Kidney glomerular epithelial cell (primary cell): ENCODE measurements at places on chromosomes 3 and 15.
A peak's percentile ranks its signal among the peaks of the same experiment; 100 is the strongest.

DNA sequence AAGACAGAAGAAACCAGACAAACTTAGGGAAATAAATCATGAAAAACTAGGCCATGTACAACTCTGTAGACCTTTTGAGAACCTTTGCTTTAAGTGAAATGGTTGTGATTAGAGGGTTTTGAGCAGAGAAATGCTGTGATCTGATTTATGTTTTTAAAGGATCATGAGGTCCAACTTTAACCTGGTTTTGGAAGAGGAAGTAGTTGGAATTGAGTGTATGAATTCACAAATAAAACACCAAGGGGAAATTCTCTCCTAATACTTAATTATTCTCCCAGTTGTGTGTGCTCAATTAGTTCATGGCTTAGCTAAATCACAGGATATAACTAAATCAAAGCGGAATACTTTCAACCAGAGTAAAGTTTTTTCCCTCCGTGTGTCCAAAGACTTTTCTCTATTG, 45.5 kb upstream of the MCF2L2 start:
- DNase-seq: no peak

- no peak for DNase-seq
Measured at GRCh38 chr15:78949461-78949860, 4.6 kb upstream of the CTSH start.

DNA sequence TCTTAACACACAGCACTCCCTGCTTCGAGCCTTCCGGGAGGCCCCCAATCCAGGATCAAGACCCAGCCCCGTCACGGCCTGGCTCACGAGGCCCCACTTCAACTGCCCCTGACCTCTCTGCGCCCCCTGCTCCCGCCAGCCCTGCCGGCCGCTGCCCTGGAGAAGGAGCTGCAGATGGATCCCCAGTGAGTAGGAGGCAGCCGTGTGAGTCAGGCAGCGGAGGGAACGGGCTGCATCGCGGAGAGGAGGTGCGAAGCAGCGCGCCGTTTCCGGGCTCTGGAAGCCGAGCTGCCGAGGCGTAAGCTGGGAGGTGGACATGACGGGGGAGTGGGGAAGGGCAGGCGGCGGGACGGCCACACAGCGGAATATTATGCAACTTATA, 133.4 kb downstream of the TPRA1 start:
- peak; percentile 66 for DNase-seq

DNA sequence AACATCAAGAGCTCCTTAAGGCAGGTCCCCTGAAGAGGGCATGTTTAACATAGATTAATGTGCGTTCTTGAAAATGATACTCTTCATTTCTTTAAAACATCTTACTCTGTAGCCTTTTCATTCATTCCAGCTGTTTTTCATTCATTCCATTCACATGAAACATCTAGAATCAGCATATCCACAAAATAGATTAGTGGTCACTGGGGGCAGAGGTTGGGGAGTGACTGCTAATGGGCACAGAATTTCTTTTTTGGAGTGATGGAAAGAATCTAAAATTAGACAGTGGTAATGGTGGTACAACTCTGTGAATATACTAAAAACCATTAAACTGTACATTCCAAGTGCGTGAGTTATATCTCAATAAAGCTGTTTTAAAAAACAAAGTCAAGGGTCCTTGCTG, 15.4 kb upstream of the CXCR6 start:
- DNase-seq: no peak

- no peak for DNase-seq
Measured at GRCh38 chr3:119841808-119842471, 60.0 kb downstream of the NR1I2 start.

GRCh38 chr15:90871716-90872485, 3.5 kb downstream of the FURIN start:
- peak; percentile 62 for DNase-seq

GRCh38 chr3:63199606-63200005, 78.5 kb upstream of the SYNPR start:
- no peak for DNase-seq

- no peak for DNase-seq
Measured at GRCh38 chr3:59433546-59433945, 383.7 kb upstream of the CFAP20DC start.
